ENCODE measurements at places on chromosomes 6 and 20. TPM values are rescaled to one million over a fixed set of nuclear protein-coding genes. Genes with fewer than 3 reads are reported as not detected.

The AVP gene
- not detected for total RNA-seq

The HCK gene
- 1.9 TPM for total RNA-seq

The MYLIP gene
- 23.4 TPM for total RNA-seq

The SIGLEC1 gene
- 4.0 TPM for total RNA-seq

The MAP7 gene
- 0.94 TPM for total RNA-seq

Data from psoas muscle (tissue), 8 donors.